ENCODE measurements at places on chromosomes 6 and 20.

DNA sequence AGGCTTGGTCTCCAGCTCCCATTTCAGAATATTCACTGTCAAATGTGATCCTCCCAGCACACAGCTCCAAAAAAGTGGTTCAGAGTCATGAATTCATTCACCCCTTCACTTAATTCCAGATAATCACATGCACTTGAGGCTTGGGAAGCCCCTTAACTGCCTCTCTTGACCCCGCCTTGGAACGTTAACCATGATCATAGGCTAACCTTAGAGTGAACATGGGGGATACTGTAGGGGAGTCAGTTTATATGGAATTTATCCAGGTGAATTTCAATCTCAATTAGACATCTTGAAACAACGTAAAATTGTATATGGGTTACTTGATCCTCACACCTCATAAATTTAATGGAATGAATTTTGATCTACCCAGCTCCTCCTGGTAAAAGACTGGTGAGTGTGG lies 346.8 kb upstream of the ARID1B start:
- no peak for DNase-seq

DNA sequence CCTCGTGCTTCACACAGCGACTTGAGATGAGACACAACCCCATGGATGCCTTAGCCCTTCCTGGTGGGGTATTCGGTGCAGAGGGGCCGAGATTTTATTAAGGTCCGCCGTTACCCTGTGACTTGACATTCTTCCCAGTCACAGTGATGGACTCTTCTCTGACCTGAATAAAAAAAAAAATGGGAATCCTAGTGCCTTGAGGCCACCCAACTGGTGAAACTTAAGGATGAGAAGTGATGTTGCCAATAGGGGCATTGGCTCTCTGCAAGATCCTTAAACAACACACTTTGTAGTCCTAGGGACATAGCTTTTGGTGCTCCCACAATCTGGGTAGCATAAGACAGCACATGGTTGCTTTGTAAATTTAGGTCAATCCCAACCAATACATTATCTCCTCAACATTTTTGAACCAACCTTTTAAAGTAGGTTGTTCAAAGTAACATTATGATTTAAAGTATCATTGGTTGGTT lies 814 bp upstream of the ADNP start:
- DNase-seq = no peak

DNA sequence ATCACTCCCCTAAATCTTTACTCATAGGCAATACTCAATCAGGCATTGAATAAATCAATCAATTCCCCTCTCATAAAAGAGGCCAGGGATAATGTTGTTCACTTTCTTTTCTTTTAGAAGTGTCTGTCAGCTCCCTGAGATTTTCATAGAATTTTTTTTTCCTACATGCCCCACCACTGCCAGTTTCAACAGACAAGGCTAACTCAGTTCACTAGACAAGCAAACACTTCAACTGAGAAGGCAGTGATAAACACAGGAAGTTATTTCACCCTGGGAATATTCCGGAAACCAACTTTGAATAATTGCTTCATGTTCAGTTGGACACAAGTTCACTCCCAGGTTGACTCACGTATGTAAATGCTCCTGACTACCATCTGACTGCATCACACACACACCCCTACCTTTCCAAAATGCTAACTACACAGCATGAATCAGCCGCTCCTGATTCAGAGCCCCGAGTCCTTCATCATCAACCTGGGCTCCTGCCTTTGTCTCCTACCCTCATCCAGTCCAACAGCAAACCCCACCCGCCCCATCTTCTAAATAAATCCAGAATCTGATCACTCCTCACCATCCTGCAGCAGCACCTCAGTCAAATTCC lies 143.9 kb downstream of the BCAS1 start:
- peak; percentile 66 for DNase-seq

GRCh38 chr6:139407718-139408222 lies 33.3 kb upstream of the CITED2 start:
- no peak for DNase-seq

DNA sequence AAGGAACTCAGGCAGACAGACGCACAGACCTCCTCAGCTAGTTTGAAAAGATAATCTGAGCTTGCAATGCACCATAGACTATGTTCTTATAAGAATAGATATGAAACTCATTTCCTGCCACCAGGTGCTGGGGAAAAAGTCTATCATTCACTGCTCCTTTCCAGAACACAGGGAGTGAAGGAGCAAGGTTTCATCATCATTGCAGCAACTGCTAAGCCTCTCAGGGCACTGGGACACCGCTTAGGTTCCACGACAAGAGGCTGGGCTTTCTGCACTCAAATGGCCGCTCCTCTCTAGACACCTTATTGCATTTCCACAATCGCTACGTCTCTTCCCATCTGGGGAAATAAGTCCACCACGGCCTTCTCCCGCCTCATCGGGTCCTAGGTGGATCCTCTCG lies 418.5 kb upstream of the JARID2 start:
- no peak for DNase-seq

DNA sequence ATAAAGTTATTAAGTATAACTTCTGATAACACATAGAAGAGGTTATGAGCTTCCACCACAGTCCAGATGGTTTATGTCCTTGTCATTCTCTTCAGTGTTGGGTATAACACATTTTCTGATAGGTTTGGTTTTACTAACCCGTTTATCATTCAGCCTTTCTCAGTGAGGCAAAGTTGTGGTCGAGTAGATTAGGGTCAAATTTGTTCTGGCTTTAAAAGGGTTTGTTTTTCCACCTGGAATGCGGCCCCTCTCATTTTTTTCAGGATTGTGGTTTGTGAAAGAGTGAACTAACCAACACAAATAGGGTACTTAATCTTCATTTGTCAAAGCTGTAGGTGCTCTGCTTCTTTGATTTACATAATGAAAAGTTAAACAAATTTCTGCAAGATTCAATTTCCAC lies 204.2 kb upstream of the ASCC3 start:
- DNase-seq = no peak

DNA sequence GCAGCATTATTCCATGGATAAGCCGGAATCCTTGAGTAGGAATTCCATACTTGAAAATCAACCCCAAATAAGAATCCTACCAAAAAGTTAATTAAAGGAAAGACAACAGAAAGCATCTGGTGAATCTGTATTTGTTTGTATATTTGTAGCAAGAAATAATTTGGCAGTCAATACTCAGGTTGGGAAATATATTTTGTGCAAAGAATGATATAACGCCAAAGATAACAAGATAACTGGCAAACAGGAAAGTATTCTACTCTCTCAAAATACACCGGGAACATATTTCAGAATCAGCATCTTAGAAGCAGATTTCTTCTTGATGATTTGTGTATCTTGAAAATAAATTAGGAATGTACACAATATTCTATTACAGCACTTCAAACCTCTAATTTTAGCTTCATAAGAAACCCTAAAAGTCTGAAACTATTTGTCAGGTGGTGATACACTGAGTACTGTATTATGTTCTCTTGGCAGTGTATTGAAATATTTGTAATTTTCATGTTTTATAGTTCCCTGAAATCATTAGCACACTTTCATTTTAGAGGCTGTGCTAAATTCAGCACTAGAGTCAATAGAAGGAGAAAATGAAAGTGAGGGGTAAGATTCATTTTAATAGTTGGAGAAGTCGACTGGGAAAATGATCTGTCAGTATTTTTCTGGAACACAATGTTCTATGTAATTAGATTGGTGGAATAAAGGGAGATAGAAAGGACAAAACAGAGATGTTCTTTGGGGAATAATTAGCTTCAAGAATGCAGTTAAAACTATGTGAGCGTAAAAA lies 879.7 kb upstream of the GJE1 start:
- no peak for DNase-seq

- no peak for DNase-seq
These were observed 7.8 kb upstream of the TFAP2A start for GRCh38 chr6:10422737-10423034.

GRCh38 chr6:80618953-80619352 lies 512.5 kb downstream of the BCKDHB start:
- DNase-seq = peak; percentile 46

- DNase-seq = no peak
These were observed 159.8 kb upstream of the SALL4 start for GRCh38 chr20:51961964-51962761.

DNA sequence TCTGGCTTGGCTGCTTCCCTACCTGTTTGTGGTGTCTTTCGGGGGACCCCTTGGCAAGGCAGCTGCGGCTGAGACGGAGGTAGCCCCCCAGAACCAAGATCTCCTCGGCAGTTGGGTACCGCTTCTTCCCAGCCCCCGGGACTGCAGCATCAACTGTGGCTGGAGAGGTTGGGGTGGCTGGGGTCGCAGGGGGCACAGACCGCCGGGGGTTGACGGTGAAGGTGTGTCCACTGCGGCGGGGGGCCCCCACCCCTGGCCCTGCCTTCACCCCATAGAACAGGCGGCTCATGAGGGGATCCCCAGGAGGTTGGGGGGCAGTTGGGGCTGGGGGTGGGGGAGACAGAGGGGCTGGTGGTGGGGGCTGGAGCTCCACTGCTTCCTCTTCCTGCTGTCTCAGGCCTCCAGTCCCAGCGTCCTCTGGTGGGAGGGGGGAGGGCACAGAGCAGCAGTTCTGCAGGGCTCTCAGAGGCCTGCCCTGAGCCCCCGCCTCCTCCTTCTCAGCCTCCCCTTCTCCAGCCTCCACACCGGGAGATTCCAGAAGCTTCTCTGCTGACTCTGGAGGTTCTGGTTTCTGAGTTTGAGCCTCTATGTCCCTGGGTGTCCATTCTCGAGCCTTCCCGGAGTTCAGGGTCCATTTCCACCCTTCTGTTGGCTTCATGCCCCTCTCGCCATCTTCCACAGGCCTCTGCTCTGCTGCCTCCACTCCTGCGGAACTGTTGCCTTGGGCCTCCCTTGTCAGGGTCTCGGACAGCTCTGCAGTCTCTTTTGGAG lies 1.9 kb downstream of the PPP1R18 start:
- peak; percentile 39 for DNase-seq

DNA sequence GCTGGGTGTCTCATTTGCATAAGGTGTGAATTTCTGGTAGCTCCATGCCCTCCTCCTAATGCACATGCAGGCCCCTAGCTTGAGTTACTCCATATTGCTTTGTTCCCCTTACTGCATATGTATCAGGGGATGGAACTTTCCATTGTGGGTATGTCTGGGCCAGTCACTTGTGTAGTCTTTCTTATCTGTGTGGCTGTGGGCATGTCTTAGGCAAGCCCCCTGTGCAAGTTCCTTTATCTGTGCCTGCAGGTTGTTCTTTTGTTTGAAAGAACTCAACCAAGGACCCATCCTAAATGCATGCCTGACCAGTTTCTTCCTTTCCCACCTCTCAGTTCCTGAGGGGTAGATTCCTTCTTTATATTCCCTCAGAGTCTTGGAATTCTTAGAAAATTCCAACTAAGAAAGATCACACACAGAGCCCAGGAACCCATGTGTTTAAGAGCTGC lies 23.6 kb downstream of the MBOAT1 start:
- no peak for DNase-seq

- DNase-seq = no peak
These were observed 143.2 kb upstream of the SNX9 start for GRCh38 chr6:157679605-157680580.

GRCh38 chr6:157685596-157686280 lies 137.3 kb upstream of the SNX9 start:
- no peak for DNase-seq

DNA sequence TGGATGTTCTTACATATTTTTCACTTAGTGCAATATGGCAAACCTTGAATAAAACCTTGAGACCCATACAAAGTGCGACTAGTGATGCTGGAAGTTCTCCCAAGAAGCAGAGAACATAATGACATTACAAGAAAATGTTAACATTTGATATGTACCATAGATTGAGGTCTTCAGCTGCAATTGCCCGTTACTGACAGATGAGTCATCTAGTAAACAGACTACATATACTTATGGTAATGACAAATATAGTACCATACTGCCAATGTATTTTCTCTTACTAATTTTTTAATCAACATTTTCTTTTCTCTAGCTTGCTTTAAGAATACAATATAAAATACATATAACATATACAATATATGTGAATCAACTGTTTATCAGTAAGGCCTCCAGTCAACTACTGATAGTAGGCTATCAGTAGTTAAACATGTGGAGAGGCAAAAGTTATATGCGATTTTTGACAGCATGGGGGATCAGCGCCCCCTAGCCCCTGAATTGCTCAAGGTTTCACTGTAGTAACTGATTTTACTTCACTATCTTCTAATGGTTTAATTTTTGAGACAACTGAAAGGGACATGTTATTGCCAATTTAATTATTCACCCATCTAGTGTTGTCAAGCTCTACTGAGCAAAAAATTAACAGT lies 166.7 kb upstream of the ADGRB3 start:
- no peak for DNase-seq

GRCh38 chr6:122825163-122825562 lies 36.1 kb downstream of the SMPDL3A start:
- no peak for DNase-seq

DNA sequence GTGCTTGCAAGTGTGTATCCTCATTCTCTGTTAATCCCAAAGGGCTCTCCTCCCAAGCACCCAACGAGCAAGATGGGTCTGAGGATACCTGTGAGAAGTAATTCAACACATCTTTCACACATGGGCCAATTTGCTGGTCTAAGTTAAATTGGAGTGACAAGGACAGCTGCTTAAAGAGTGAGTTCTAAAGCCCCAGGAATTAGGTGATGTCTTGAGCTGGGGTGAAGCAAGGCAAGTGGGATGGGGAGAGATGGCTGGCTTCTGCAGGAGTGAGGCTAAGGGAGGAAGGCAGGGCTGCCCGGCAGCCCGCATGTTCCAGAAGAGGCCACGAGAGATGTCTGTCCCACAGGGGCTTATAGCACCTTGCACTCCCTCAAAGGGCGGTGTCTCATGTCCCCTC lies 288.5 kb downstream of the CDH26 start:
- DNase-seq = no peak

DNA sequence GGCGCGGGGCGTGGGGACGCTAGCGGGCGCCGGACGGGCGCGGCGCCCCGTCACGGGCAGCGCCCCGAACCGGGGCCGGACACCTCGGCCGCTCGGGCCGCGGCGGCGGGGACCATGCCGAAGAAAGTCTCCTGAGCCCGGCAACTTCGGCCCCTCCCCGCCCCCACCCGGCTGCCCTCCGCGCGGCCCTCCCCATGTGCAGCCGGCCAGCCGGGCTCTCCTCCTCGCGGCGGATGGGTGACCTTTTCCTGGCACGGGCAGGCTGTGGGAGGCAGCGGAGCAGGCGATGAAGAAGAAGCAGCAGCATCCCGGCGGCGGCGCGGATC lies 278 bp downstream of the UST start:
- peak; percentile 52 for DNase-seq

DNA sequence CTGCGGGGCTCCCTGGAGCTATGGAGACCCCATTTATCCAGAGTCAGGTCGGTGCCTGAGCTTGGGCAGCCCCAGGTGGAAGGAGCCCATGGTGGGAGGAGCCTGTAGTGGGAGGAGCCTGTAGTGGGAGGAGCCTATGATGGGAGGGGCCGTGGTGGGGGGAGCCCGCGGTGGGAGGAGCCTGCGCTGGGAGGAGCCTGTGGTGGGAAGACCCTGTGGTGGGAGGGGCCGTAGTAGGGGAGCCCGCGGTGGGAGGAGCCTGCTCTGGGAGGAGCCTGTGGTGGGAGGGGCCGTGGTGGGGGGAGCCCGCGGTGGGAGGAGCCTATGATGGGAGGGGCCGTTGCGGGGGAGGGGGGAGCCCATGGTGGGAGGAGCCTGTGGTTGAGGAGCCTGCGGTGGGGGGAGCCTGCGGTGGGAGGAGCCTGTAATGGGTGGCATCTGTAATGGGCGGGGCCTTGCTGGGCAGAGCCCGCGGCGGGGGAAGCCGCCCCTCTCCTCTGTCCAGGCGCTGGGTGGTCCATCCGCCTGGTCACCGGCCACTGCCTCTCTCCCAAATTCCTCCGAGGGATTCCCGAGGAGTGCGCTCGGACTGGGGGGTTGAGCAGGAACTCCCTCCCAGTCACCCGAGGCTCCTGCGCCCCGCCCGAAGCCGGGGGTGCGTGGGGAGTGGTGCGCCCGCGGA lies 567 bp upstream of the FNDC11 start:
- peak; percentile 87 for DNase-seq

All from SJSA1 (cell line).